ENCODE measurements at places on chromosomes 3 and 15.

- DNase-seq, result no peak
These were observed 304.3 kb downstream of the ZIC1 start for GRCh38 chr3:147713234-147714133.

DNA sequence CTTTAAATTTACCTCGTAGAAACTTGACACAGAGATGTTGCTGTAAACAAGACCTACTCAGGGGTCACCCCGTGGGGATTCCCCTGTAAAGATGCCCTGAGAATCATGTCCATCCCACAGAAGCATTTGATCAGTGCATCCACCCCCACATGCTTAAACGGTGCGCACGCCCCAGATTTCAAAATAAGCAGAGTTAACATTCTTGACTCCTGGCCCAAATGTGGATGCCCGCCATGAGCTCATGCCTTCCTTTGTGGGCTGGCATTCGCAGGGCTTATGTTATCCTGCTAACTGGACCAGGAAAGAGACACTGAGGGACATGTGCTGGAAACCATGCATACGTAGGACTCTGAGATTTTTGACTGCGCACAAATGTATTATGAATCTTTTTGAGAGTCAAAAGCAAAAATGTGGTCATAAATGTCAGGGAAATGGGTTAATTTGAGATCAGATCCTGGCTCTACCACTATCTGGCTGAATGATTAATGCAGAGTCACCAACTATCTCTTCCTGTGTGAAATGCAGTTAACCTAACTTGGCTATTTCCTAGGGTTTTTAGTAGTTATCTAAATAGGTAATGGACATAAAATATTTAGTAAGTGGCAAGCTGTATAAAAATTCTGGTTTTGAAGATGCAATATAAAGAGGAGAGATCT, 9.1 kb upstream of the TP63 start:
- no peak for DNase-seq

- DNase-seq, result no peak
These were observed 28.4 kb upstream of the SLC2A2 start for GRCh38 chr3:171054921-171055320.

DNA sequence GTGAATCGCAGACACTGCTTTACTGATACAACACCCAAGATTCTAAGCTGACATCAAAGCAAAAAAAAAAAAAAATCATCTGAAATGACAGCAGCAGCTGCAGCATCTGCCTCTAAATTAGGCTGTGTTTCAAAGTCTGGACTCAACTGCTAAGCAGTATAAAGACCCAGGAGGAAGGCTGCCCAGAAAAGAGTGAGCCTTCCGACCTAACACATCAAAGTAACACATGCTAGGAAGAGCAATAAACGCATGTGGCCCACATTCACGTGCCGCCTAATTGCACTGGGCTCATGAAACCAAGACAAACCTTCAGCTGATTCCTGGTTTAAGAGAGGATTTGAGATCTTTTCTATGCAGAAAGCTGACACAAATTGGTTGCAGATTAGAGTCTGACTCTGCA, 317.1 kb downstream of the ZIC4 start:
- no peak for DNase-seq

- no peak for DNase-seq
These were observed 90.6 kb upstream of the GADL1 start for GRCh38 chr3:30984855-30985749.

DNA sequence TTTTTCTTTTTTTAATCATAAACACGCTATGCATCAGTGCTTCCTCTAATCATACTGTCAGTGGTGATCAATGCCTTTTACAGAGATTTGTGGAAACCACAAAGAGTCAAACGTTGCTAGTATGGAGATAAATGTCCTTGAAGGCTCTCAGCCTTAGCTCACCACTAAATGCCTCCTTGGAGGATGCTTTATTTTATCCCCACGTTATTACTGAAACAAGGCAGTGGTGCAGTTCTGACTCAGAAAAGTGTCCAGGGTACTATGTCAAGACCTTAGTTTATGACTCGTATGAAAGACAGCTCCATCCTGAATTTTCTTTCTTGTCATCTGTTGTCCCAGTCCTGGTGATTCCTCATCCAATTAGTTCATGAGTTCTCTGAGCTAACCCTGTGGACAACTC, 1146.7 kb downstream of the IGSF11 start:
- DNase-seq, result no peak

GRCh38 chr15:51796847-51797401, 32.5 kb upstream of the TMOD3 start:
- no peak for DNase-seq

- no peak for DNase-seq
These were observed 150.7 kb upstream of the P2RY1 start for GRCh38 chr3:152684279-152684678.

DNA sequence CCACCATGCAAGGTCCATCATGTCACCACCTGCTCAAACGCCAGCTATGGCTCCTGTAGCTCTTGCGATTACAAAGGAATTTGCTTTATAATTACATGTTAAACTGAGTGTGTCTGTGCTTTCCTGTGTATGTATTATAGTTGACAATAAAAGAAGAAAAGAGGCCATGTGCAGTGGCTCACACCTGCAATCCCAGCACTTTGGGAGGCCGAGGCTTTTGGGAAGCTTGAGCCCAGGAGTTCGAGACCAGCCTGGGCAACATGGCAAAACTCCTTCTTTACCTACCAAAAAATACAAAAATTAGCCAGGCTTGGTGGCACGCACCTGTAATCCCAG, 27.0 kb downstream of the ATRIP start:
- DNase-seq, result no peak

DNA sequence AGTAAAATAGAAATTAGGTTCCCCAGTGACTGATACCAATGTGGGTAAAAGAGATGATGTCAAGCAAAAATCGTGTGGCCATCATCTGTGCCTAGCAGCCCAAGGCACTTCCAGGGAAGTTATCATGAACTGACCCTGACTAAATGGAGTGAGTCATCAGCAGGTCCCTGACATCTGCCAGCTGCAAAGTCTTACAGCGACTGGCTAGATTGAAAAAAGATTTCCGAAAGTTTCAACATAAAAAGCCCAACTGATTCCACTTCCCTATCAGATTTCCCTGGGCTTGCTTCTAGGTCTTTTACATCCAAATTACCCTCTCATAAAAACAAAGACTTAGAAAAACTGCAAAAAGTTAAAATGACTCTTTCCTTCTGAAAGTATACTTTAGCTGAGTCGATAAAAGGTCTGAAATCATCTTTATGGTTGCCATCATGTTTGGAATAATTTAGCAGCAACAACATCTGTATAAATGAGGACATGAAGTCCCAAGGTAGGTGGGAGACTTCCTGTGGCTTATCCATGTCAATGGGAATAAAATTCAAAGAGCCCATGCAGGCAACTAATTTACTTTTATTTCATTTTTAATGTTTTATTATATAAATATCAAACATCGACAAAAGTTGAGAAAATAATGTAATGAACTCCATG, 342.8 kb downstream of the ERC2 start:
- DNase-seq, result no peak

DNA sequence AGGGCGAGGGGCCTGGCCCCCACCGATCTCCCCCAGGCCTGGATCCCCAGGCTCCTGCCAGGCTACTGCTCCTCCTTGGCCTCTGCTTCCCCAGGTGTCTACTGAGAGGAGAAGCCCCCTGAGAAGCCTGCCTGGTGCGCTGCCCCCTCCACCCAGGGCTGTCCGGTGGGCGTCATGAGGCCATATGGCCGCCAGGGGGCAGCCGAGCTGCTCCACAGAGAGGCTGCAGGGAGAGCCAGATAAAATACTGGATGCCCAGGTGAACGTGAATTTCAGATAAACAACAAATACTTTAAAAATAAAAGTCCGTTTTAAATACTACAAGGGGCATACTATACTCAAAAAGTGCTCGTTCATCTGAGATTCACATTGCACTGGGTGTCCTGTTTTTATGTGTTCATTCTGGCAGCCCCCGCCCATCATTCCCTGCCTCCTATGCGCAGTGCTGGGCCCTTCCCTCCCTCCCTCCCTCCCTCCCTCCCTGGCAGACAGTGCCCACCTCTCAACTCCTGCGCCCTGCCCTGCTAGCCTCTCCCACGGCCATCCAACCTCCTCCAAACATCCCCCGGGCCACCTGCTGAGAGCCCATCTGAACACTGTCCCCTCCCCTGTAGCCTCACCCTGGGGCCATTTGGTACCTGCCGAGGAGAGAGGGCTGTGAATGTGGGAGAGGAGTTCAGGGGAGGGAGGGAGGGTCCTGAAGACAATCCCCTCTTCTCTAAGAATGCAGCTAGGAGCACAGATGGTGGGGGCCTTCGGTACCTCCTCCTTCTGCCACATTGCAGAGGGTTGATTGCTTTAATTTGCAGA, 29.6 kb downstream of the PSTPIP1 start:
- DNase-seq, result no peak

- DNase-seq, result no peak
These were observed 50.0 kb upstream of the RASGRP1 start for GRCh38 chr15:38614621-38615020.

GRCh38 chr3:86695752-86696151, 295.2 kb downstream of the VGLL3 start:
- no peak for DNase-seq

- DNase-seq, result no peak
These were observed 248.9 kb downstream of the SV2B start for GRCh38 chr15:91348752-91349500.

- no peak for DNase-seq
These were observed 643 bp downstream of the SERINC4 start for GRCh38 chr15:43799209-43799944.

- DNase-seq, result no peak
These were observed 87.2 kb downstream of the HMG20A start for GRCh38 chr15:77507911-77508310.

- DNase-seq, result no peak
These were observed 190.0 kb downstream of the EFHB start for GRCh38 chr3:19744047-19744446.

GRCh38 chr3:53464424-53464823, 30.0 kb upstream of the CACNA1D start:
- DNase-seq, result no peak

DNA sequence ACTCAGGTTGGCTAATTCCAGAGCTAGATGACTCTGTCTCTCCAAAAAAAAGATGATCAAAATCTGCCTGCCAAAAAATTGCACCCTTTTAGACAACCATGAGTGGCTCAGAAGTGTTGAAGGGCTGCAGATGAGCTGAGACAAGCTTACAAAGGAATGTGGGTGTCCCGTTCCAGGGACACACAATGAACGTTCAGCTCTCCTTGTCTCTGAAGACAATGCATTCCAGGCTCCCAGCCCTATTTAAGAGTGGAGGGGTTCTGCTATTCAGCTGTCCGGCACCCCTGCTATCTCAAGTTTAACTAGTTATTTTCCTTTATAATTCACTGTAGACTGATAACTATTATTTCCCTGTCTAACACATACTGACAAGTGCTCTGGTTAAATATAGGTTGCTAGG, 355.1 kb upstream of the WNT5A start:
- no peak for DNase-seq

DNA sequence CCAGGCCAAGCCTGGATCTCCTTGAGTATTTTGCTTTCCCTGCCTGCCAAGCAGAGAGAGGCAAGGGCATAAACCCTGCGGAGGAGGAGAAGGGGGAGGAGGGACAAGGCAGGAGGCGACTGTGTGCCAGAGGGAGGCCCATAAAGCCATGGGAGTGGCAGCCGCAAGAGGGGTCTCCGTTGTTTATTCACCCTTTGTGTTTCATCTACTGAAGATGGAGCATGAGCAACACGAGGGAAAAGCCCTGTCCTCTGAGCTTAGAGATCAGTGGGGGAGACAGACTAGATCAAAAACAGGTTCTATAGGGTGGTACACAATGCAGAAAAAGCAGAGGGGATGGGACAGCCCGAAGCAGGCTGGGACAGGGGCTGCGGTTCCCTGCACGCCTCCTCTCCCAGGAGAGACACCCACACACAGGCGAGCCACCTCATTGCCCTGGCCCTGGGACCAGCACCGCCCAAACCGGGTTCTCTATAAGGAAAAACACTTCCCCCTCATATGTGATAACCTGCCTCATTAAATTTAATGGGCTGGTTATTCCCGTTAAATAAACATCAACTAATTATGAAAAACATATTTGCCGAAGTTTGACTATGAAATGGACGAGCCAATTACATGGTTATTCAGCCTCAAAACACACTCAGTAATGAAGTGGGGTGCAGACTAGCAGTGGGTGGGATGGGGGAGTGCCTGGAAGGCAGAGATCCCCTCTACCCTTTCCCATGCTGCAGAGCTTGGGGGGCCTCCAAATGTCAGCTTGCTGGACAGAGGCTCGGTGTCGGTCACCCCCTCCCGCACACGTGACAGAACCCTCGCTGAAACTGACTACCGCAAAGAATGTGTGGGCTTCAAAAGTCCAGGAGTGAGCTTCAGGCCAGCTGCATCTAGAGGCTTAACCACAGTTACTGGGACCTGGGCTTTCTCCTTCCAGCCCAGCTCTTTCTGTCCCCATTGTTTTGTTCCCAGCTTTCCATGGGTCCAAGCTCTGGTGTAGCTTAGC, 14.2 kb upstream of the PLXNA1 start:
- no peak for DNase-seq

- DNase-seq, result no peak
These were observed 414 bp upstream of the TMEM115 start for GRCh38 chr3:50359760-50360110.

DNA sequence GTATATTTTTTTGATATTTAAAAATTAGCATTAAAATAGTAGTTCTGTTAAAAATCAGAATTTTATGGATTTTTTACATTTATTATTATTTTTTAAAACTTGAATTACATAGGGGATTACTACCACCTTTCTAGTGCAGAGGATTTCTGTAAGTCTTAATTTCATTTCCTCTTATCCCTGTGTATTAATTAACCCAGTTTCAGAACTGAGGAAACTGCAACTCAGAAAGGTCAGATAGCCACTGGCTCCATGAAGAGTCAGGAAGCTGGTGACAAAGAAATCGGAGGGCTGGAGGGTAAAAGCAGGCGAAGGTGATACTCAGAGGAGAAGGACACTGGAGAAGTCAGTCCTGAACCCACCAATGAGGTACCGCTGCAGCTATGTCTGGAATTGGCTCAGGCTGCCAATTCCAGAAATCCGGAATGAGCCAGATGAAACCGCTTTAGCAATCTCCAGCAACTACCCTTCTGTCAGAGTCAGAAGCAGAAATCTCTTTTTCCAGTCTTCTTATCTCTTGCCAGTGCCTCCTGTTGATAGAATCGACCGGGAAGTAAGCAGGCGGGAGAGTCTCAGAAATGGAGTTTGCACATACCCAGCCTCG, 308.5 kb downstream of the SV2B start:
- DNase-seq, result no peak

- no peak for DNase-seq
These were observed 93.1 kb downstream of the LRIG1 start for GRCh38 chr3:66407611-66408218.

Measured in SK-N-MC (cell line).